Cortex of kidney (tissue), 1 donor: ENCODE measurements at places on chromosomes 7 and 10.

DNA sequence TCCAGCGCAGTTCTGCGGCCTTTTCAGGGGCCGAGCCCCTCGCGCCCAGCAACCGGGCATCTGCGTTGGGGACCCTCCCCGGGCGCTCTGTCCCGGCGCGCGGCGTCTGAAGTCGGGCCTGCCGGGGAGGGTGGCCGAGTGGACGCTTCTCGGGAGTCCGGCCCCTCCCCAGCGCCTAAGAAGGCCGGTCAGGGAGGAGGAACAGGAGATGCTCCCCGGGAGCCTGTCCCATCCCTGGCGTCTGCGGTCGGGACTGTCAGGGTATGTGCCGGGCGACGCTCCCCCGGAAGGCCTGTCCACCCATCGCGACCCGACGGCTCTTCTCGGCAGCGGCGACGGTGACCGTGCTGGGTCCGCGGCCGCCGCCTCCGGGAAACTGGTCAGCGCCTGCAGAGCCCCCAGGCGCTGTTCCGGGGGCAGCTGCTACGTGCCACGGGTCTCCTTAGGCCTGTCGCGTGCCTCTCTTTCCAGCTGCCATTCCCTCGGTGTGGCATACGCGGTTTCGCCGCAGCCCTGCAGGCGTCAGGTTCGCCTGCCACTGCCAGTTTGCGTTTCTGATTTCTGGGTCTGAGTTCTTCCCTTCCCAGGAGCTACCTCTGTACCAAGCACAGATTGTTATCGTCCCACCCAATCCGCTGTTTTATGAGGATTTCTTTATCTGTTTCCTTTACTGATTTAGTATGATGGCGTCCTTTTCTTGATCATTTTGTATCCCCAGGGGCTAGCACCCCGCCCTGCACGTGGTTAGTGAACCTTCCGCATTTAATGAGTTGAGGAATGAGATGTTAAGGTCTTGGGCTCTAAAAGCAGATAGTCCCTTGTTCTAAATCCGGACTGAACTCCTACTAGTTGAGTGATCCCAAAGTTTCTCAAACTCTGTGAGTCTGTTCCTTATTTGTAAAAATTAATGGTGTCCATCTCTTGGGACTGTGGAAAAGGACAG is 782 bp downstream of the IFIT5 start:
- DNase-seq = no peak

DNA sequence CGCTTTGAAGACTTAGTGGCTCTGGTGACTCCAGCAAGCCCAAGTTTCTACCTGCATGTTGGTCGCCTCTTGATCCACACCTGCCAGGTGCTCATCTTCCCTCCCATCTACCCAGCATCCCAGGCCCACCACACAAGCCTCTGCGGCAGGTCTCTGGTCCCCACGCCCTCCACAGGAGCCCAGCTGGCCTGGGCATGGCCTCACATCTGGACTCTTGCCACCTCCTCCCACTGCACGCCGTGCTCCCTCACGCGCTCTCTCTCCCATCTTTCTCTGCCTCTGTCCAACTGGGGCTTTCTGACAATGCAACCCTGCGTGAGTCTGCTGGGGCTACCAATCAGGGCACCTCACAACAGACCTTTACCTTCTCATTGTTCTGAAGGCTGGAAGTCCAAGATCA is 50.2 kb upstream of the FGFR2 start:
- no peak for DNase-seq

GRCh38 chr10:29667191-29667590 is 32.4 kb upstream of the SVIL start:
- no peak for DNase-seq

GRCh38 chr10:42954766-42955492 is 121.9 kb upstream of the RET start:
- DNase-seq = no peak

- DNase-seq = no peak
Observed at GRCh38 chr7:78912781-78913180, 540.7 kb downstream of the MAGI2 start.

DNA sequence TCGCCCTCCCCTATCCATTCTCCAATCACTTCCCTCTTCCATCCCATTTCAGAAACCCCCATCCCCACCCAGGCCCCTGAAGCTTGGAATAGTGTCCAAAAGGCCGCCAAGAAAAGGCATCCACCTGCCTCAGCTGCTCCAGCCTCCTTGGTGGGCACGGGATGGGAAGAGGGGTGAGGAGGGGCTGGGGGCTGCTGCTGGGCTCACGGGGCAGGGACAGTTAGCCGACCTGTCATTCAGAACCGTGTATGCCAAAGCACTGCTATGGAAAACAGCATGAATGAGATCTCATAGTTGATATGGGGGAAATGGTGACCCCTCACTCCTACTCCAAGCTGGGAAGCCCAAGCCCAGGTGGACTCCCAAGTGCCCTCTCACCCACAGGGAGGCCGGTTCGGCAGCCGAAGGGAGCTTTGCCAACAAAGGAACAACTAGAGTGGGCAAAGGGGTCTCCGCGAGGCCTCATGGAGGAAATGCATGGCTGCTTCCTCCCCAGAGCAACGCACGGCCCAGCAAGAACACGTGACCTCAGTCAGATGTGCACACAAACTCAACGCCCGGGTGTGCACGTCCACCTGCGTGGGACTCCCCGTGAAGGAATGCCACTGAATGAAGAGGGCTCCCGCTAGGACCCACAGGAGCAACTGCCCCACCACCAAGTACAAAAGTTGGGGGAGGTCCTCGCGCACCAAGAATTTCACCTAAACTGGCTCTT is 52.5 kb downstream of the EBF3 start:
- DNase-seq = no peak

DNA sequence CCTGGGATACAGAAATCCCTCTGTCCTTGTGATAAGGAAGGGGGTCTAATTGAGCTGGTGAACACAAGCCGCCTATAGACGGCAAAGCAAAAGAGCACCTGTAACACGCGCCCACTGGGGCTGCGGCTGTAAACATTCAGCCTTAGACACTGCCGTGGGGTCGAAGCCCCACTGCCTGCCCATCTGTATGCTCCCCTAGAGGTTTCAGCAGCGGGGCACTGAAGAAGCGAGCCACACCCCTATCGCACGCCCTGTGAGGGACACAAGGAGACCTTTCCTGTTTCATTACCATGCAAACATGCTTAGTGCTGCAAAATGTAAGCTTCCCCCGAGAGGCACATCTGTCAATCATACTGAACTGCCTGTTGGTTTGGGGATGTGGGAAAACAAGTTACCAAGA is 82.1 kb downstream of the NRP1 start:
- no peak for DNase-seq

GRCh38 chr7:47143339-47143738 is 438.6 kb downstream of the TNS3 start:
- DNase-seq = no peak

DNA sequence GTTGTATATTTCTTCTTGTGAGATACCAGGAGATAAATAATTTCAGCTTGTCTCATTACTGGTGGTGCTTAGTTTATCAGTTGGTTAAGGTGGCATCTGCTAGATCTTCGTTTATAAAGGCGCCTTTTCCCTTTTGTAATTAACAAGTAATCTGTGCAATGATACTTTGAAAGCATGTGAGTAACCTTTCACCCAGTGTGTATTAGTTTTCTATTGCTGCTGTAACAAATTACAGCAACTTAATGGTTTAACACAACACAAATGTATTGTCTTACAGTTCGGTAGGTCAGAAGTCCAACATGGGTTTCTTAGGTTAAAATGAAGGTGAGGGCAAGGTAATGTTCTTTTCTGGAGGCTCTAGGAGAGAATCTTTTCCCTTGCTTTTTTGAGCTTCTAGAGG is 30.5 kb downstream of the KAT6B start:
- DNase-seq = no peak

DNA sequence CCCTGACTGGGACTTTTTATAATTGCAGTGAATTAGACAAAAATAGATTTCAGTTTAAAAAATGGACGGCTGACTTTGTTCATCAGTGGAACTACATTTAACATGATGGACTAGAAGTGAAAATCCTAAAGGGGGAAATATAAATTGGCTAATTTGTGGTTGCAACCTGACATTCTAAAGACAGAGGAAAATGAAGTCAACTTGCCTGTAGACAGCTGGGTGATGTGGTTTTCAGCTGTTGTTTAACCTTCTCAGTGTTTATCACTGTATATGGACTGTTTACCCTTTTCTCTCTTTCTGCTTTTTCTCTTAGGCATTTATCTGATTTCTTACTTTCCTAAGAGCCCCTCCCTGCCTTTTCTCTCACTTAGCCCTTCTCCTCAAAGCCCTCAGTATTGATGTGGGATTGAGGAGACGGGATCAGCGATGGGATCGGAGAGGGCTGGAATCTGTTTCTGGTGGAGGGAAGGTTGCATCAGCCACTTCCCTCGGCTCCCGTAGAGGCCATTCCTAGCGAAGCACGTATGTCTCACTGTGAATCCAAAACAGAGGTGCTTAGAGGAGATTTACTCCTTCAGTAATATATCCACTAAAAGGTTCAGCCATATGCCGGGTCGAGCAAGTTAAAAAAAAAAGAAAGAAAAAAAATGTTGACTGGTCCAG is 109.0 kb upstream of the KLF6 start:
- DNase-seq = no peak

DNA sequence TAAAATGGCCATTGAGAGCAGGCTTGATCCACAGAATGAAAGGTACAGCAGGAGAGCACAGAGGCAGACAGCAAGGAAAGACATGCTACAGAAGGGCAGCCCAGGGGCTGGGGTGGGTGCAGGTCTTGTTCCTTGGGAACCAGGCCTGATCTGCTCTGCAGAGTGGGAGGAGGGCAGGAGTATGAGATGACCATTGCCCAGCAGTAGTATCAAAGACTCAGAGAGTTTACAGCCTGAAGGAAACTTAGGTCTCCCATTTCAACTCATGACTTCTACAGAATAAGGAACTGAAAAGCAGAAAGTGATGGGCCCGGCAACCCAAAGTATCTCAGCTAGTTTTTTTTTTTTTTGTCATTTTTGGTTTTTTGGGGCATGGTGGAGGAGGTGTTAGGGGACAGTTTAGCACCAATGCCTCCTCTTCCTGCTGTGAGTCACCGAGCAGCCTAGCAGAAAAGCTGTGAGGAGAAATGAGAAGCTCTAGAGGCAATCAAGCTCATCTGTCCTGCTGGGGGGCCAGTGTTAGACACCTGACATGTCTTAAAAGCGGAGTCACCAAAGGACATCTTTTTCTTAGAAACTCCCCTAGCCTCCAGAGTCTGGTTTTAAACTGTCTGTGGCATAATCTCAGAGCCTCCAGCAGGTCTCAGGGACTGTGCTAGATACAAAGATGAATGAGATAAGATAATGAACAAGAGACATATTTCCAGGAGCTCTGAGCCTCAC is 34.3 kb upstream of the HERPUD2 start:
- no peak for DNase-seq

- no peak for DNase-seq
Observed at GRCh38 chr10:114405011-114405350, 679 bp upstream of the AFAP1L2 start.

- no peak for DNase-seq
Observed at GRCh38 chr10:126930883-126931503, 25.8 kb downstream of the DOCK1 start.

DNA sequence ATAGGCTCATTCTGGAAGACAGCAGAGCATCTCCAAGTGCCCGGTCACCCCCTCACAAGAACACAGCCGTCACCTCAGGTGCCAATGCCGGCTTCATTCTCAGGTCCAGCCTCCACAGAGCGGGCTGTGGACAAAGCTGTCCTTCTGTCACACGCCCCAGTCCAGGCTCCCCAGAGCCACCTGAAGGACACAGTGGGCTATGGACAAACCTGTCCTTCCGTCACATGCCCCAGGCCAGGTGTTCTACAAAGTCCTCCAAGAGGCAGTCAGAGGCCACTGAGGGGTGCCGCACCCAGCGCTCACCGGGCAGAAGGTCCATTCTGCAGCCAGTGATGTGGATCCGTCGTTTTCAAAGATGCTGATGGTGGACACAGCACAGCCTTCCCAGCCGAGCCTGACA is 173.2 kb upstream of the PPP2R2D start:
- DNase-seq = no peak

DNA sequence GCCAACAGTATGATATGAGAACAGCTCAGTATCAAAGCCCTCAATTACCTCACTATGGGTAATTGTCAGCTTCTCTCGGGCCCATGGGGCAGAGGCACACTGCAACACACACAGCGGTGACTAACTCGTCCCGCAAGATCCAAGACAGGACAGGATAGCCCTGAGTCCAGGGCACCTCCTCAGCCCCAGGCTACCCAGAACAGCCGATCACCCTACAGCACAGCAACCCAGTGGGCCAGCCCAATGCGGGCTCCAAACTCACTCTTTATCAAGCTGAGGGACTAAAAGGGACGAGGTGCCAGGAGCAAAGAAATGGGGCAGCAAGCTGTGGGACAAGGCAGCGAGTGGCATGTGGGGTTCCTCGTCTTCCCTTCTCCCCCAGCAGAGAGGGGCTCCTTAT is 765.1 kb downstream of the GRID1 start:
- no peak for DNase-seq

GRCh38 chr7:16838386-16838785 is 33.6 kb upstream of the AGR2 start:
- no peak for DNase-seq

- no peak for DNase-seq
Observed at GRCh38 chr7:49839863-49840645, 66.6 kb downstream of the VWC2 start.

DNA sequence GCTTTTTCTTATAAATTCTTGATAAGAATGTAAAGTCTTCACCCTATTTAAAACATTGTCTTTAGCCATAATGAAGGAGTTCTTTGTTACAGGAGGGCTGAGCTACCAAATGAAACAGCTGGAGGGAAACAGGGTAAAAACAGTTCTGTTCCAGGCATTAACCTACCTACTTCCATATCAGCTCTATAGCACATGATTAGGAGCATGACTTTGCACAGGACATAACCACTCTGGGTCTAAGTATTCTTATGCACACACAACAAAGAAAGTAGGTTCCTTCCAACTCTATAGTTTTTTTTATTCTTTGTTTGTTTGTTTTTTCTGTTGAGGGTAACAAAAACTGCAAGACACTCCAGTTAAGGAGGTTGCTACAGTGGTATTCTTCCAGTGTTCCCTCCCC is 52.7 kb downstream of the SCIN start:
- no peak for DNase-seq

DNA sequence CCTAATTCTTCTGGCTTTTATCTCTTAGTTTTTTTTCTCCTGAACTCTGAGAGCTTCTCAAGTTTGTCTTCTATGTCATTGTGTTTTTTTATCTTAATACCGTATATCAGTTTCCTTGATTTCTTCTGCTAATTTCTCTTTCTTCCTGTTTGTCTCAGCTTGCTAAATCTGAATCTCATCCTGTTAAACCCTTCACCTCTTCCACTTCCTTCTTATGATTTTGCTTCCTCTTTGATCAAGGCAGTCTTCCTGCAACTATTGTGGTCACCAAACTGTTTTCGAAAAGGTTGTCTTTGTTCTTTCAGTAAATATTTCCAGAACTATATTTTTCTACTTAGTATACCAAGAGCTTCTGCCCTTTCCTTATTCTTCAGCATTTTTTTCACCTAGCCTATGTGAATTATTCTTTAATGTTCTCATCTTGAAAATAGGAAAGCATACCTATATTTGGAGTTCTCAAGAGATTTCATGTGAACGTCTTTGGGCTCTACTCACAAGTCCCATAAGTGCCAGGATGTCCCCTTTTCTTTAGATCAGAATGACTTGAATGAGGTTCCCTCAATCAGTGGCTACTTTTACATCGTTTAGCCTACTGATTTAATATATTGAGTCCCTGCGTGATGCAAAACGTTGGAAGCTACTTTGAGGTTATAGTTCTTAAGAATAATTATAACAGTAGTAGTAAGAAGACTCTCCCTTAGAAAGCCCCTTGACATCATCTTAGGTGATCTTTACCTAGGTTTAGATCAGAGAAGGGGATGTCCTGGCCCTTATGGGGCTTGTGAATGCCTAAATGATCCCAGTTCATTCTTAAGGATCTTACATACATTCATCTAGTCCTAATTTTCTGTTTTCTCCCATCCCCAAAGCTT is 415.4 kb upstream of the AUTS2 start:
- no peak for DNase-seq

GRCh38 chr10:59085711-59086502 is 90.5 kb upstream of the PHYHIPL start:
- no peak for DNase-seq
